NCI-H446 treated with DMSO at 0.1 percent for 48 hours (cell line): ENCODE measurements at places on chromosomes 4 and X.

DNA sequence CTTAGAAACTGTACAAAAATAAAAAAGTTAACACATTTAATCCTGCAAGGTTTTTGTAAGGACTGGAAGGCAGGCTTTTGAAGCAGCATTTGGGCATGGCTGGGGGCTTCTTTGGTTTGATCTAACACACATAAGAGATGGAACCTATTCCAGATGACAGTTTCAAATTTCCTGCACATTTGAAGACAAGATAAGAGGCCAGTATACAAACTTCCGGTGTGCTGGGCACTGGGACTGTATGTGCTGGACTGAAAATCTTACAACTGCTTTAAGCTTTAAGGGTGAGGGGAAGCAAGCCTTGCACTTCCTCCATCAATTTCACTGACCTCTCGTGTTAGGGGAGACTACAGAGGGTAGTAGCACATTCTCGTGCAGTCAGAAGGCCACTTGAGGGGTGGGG is 122.9 kb downstream of the AMMECR1 start:
- no peak for DNase-seq

- DNase-seq = no peak
Observed at GRCh38 chrX:111262086-111262485, 8.2 kb downstream of the CAPN6 start.

DNA sequence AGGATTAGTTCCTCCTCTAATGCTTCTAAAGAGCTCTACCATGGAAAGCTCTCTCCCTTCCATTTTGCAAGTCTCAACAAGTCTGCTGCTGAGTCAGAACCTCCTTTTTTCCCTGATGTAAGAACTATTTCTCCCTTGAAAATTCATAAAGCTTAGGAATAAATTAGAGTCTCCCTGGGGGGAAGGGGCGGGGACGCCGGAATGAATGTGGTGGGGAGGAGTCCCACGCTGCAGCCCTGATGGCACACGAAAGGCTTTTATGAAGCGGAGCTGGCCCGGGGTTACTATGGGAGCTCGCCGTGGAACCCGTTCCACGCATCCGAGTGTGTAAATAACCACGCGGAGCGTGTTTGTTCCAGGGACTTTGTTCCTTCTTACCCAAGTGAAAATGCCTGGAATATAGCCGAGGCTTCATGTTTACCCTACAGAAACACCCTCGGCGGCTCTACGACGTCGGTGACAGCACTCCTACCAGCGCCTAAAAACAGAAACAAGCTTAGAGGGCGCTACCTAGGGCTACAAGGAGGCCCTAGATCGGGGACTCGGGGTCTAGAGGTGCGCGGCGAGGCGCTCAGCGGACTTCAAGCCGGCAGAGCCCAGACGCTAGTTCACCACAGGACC is 923 bp upstream of the CPEB2 start:
- peak; percentile 24 for DNase-seq

GRCh38 chrX:100643212-100643611 is 787 bp upstream of the SRPX2 start:
- DNase-seq = no peak

- no peak for DNase-seq
Observed at GRCh38 chr4:160745126-160745525, 1418.7 kb downstream of the FSTL5 start.

DNA sequence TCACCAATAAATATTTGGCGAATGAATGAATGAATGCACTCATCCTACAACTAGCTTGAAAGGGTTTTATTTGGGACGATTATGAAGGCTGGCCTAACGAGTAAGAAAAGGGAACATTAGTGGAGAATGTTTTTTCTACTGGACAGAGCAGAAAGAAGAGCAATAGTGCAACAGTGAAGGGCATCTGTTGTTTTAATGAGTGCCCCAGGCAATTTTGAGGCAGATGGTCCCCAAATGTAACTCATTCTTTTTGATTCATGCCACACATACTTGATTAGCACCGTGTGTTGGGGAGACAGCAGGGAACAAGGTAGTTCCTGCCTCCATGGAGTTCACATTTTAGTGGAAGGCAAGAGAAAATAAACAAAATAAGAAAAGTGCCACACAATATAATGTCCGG is 22.7 kb upstream of the INTS6L start:
- no peak for DNase-seq

GRCh38 chr4:105149771-105150170 is 3.1 kb downstream of the TET2 start:
- no peak for DNase-seq

DNA sequence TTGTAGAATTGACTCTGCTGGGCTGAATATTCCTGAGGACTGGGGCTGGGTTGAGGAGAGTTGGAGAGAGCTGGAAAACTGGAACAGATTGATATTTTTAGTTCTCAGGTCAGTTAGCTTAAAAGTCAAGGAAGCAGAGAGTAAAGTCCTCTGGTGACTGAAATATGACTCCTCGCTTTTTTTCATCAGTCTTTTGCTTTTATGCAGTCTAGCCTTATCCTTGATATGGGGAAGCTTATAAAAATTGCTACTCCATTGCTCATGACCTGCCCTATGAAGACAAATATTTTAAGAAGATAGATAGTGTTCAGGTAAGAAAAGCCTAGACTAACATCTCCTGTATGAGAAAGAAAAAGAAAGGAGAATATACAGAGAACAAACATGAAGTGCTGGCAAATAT is 152.7 kb downstream of the C4orf33 start:
- no peak for DNase-seq

GRCh38 chr4:144410230-144410783 is 235.6 kb upstream of the HHIP start:
- DNase-seq = no peak

- no peak for DNase-seq
Observed at GRCh38 chrX:13109817-13110216, 65.4 kb upstream of the FAM9C start.

DNA sequence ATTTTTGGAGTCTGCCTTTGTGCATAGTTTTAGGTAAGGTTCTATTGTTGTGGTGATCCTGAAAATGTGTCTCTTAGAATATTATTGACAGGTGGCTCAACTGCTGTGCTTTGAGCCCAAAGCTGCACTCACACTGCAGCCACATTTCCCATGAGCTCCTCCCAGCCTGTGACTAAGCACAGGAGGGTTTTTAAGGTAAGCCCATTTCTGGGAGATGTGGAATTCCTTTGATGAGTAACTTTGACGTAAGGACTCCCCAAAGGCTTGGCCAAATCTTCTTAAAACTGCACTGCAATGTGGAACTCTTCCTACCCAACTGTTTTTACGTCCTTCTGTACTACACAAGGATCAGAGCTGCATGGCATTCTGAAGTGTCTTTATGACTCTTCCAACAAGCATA is 20.0 kb upstream of the TMPRSS11A start:
- no peak for DNase-seq

GRCh38 chr4:123352240-123352945 is 44.2 kb upstream of the SPRY1 start:
- DNase-seq = no peak

- DNase-seq = no peak
Observed at GRCh38 chr4:340011-340410, 2.4 kb downstream of the ZNF141 start.

DNA sequence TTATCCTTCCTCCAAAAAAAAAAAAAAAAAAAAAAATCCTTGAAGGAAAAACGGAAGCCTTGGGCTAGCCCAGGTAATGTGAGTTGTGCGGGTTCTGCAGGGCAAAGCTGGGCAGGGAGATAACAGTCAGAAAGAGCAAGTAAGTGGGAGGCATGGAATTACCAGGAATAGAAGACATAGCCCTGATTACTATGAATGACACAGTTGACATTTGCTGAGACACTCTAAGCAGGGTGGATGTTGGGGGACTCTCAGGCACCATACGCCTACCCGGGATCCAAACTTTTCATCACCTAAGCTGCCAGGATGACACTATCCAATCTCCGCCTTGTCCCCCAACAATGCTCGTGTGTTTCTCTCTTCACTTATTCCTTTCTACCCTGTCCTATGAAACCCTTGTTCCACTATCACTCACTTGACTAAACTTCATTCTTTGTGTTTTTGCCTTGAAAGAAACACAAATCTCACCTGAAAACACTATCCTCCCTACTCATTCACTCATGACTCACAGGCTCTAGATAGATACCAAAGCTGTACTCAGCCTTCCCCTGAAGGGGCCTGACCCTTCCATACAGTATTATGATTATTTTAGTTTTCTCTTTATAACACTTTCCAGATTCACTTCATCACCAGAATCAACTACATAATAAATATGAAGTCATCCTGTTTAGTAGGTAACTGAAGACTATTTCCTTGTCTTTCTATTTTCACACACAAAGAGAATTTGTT is 158.4 kb downstream of the INPP4B start:
- no peak for DNase-seq

DNA sequence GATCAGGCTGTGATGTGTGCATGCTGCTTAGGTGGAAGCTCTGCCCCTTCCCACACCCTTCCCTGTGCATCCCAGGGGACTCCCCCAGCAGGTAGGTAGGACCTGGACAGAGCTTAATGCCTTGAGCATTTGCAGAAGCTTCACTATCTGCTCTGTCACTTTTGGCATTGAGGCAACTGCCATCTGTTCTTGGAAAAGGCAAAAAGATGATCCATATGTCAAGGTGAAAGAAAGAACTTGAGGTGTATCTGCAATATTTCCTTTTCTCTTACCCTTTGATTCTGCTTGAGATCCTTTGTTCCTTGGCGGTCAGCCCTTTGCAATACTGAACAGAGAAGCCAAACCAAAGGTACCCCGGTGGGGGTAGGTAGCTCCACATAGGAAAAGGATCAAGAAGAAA is 37.1 kb upstream of the TBC1D9 start:
- DNase-seq = no peak

DNA sequence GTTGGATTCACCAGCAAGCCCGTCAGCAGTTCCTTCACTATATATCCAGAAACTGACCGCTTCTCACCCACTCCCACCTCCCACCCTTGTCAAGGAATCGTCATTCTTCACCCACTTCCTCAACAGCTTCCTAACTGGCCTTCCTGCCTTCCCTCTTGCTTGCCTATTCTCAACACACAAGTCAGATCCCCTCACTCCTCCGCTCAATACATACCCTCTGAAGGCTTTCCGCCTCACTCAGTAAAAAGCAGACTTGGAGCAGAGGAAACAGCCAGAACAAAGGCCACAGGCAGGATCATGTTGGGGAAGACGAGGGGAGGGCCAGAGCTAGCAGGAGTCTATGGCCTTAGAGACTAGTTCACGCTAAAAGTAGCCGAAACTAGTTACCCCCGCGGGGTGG is 23.7 kb downstream of the RWDD4 start:
- no peak for DNase-seq

DNA sequence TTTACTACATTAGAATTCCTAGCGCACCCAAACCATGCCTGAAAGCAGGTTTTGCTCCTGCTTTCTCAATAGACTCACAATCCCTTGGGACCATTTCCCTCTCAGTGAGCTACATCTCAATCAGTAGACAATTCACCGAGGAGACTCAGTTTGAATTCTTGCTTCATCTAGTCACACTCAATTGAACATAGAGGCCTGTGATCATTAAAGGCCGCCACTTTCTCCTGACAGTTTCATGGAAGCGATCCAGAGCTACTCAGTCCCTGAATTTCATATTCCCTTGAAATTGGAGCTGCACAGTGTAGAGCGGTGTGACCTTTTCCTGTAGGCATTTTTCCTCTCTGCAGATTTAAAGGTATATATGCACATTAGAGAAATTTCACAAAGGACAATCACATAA is 193.9 kb upstream of the SPOCK3 start:
- peak; percentile 87 for DNase-seq

- peak; percentile 50 for DNase-seq
Observed at GRCh38 chr4:15493411-15493810, 23.7 kb downstream of the CC2D2A start.

DNA sequence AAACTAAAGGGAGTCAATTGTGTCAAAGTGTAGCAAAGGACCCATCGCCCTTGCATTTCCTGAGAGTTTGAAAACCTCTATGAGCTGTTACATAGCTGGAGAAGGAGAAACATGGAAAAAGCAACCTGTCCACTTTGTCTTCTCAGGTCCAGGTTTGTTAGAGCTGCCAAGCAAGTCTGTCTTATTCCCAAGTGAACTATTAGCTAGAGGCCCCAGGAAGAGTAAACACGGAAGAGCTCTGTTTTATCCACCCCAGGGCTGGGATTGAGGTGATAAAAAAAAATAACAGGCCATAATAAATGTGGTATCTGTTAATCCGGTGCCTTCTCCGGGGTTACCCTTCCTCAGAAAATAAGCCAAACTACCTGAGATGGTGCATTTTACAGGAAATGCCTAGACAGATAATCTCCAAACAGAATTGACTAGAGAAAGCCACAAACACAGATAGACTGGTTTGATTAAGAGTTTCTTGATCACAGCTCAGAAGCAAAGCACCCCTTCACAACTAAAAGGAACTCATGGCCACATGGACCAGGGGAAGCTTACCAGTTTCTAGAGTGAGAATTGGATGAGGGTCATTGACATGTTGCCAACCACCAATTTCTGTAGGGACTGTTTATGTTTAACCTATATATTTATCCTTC is 35.9 kb upstream of the RELL1 start:
- DNase-seq = no peak

- no peak for DNase-seq
Observed at GRCh38 chr4:152009983-152010709, 249.3 kb upstream of the GATB start.

DNA sequence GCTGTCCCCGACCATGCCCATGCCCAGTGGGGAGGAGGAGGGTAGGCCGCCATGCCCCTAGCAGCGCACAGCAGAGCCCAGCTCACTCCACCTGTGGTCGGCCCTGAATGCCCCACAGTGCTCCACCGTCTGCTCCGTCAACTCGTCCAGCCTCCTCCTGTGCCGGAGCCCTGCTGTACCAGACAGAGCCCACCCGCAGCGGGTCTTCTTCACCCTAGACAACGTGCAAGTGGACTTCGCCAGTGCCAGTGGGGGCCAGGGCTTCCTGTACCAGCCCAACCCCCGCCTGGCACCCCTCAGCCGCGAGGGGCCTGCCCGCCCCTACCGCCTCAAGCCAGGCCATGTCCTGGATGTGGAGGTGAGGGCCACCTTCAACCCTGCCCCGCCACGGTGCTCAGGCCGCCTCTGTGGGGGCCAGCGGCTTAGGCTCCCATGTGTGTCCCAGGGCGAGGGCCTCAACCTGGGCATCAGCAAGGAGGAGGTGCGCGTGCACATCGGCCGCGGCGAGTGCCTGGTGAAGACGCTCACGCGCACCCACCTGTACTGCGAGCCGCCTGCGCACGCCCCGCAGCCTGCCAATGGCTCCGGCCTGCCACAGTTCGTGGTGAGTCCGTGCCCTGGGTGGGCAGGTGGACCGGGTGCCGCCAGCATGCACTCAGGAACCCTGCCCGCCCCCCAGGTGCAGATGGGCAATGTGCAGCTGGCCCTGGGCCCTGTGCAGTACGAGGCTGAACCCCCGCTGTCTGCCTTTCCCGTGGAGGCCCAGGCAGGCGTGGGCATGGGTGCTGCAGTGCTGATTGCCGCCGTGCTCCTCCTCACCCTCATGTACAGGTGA is 6.9 kb upstream of the SRPK3 start:
- no peak for DNase-seq

GRCh38 chrX:103453655-103454054 is 65.6 kb downstream of the RAB40A start:
- DNase-seq = no peak

GRCh38 chr4:41142376-41143310 is 71.7 kb downstream of the APBB2 start:
- DNase-seq = no peak

- DNase-seq = no peak
Observed at GRCh38 chr4:4491396-4491893, 50.4 kb downstream of the STX18 start.

GRCh38 chr4:71411981-71412380 is 73.2 kb downstream of the SLC4A4 start:
- DNase-seq = no peak

- DNase-seq = no peak
Observed at GRCh38 chr4:182625193-182625592, 292.0 kb downstream of the DCTD start.

- no peak for DNase-seq
Observed at GRCh38 chrX:151393514-151393913, 3.5 kb upstream of the VMA21 start.

- no peak for DNase-seq
Observed at GRCh38 chrX:150303386-150304097, 59.6 kb upstream of the MAMLD1 start.
